Fibroblast of skin of right quadriceps (primary cell): ENCODE measurements at places on chromosomes 5 and 9.

- DNase-seq = peak; percentile 57
Measured at GRCh38 chr5:5141625-5142525, 1.7 kb downstream of the ADAMTS16 start.

- no peak for DNase-seq
Measured at GRCh38 chr5:82327941-82328340, 49.8 kb upstream of the RPS23 start.

DNA sequence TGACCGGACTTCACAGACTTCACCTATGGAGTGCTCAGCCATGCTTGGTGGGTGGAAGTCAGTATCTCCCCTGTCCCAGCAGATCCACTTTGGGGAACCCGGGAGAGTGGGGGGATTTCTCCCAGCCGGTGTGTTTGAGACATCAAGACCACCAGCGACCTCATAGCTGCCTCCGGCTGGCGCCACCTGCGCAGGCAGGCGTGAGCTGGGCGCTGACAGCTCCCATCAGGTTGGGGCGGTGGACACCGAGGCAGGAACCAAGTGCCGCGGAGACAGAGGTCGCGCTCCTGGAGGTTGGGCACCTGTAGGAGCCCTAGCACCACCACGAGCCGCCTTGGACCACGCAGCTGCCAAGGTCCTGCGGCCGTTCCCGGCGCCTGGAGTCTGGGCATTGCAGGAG lies 124.0 kb upstream of the LARP1 start:
- DNase-seq = no peak

GRCh38 chr5:149719666-149720065 lies 10.4 kb upstream of the PPARGC1B start:
- no peak for DNase-seq

GRCh38 chr9:84838879-84839278 lies 169.3 kb downstream of the NTRK2 start:
- DNase-seq = peak; percentile 16

GRCh38 chr5:95531491-95531890 lies 23.3 kb downstream of the SKIC3 start:
- DNase-seq = no peak

DNA sequence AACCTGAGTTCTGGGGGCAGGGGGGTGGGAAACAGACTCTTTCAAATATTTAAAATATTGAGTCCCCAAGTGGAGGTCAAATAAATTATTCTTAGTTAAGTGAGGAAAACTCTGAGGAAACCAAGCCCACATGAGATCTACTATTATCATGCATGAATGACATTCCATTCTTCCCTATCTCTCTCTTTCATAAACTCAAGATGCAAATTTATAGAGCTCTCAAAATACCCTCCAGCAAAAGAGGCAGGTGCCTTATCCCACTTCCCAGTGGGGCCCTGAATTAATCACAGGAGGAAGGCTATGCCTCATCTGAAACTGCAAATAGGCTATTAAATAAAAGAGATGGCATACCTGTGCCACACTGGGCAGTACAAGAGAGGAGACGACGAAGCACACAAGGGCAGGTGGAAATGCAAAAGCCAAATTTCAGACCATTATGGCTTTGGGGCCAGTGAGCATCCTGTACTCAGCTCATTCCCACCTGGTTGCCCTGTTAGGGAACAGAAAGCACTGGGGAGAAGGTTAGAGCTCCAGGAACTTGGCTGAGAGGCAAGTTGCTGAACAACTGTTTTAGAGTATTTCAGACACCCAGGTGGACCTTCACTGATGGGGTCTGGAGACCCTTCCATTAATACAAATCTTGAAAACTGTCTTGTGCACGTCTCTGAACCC lies 102.2 kb upstream of the EQTN start:
- no peak for DNase-seq

GRCh38 chr9:91946653-91947488 lies 3.2 kb downstream of the ROR2 start:
- peak; percentile 26 for DNase-seq

- no peak for DNase-seq
Measured at GRCh38 chr5:169988947-169989346, 8.7 kb upstream of the INSYN2B start.
